Stimulated activated CD4-positive, alpha-beta T cell treated with anti-CD3 and anti-CD28 coated beads, Interleukin-12 subunit alpha, Interleukin-12 subunit beta, amount 100 ng/mL, for 4 hours (primary cell): ENCODE measurements at places on chromosomes 13 and 19.

GRCh38 chr13:113630296-113630695, 27.7 kb downstream of the ATP4B start:
- DNase-seq: no peak

DNA sequence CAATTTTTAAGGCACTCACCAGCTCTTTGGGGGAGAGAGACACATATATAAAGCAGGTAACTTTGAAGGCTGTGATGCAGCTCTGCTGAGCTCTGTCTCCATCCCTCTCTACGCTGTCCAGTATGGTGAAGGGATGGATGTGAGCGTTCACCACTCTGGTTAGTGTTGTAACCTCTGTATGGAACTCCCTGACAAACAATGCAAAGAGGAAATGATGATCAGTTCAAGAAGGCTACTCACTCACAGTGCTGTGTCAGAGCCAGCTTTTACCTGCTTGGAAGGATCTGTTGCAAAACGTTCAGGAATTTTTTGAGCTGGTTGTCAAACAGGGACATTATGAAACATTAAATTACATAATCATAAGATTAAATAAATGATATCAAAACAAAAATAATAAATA, 90.8 kb upstream of the SLC10A2 start:
- no peak for DNase-seq

- no peak for DNase-seq
These were observed 1.6 kb downstream of the HCN2 start for GRCh38 chr19:591099-591958.

DNA sequence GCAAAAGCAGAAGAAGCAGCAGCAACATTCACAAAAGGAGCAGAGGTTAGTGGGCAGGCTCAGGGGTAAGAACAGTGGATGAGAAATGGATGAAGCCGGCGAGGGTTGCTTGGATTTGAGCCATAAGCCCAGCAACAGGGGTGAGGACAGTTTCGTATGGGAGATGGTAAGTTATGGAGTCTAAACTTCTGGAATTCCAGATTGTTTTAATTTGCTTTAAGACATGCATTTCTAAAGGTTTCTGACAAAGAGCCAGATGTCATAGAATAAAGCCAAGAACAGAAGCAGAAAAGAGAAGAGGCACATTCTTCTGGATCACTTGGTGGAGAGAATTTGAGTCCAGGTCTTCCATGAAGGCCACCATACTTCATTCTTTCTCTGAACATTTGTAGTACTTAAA, 76.6 kb downstream of the TNFSF11 start:
- DNase-seq: no peak

DNA sequence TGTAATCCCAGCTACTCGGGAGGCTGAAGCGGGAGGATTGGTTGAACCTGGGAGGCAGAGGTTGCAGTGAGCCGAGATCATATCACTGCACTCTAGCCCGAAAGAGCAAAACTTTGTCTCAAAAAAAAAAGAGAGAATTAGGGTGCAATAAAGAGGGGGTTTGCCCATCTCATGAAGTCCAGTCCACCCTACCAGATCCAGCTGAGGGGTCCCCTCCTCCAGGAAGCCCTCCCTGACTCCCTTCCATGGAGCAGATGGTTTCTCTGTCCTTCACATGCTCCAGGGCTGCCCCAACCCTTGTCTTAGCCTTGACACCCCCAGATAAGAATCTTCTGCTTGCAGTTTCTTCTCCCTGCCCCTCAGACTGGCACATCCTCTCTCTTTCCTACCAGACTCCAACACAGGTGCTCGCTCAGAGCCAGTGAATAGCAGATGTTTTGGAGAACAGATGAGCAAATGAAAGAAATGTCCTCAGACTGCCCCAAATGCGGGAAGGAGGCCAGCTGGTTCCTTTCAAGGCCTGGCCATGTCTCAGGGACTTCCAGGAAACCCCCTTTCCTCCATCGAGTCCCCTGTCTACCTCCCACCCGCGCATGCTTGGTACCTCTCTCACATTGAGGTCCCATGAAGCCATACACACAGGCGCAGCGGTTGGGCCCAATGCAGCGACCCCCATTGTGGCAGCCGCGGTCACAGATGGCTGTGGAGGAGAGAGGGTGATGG, 5.0 kb downstream of the FBN3 start:
- DNase-seq: no peak

DNA sequence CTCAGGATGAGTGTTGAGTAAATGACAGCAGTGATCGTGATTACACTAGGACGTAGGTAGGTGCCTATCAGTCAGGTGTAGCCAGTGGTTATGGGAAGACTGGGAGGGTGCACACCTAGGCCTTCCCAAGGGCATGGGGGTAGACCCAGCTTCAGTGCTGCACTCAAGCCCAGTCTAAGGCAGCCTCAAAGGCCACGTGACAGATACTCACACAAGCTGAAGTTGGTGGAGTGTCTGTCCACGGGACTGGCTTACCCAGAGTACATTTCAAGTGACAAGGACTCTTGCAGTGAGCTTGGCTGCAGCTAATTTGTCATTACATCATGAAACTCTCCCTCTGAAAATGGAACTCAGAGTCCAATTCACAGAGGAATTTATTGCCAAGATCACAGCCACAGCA, 118.3 kb downstream of the SHISA2 start:
- no peak for DNase-seq

- DNase-seq: no peak
These were observed 13.4 kb downstream of the UBXN6 start for GRCh38 chr19:4443966-4444764.

- no peak for DNase-seq
These were observed 3.5 kb downstream of the KCNN4 start for GRCh38 chr19:43777163-43777695.
